Left ventricle myocardium superior (tissue), 1 donor: ENCODE measurements at places on chromosomes 16 and 17.

- DNase-seq, result no peak
Observed at GRCh38 chr17:31778523-31778922, 80.5 kb downstream of the COPRS start.

DNA sequence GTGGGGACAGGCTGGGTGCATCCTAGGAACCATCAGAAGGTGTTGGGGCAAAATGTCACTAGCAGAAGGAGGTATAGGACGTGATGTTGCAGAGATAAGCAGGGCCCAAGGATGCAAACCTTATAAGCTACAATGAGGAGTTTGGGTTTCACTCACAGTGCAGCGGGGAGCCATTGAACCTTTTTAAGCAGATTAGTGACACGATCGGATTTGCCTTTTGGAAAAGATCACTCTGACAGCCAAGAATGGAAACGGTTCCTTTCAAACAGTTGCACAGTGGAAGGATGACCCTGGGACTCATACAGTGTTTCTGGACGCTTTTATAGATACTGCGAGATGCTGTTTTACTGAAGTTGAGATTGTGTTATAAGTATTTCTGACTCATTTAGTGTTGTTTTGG is 131.8 kb upstream of the CACNG3 start:
- DNase-seq, result no peak

GRCh38 chr16:69566240-69566980 is 644 bp downstream of the NFAT5 start:
- DNase-seq, result peak; percentile 64

- DNase-seq, result no peak
Observed at GRCh38 chr16:2925951-2926649, 14.4 kb downstream of the FLYWCH1 start.

DNA sequence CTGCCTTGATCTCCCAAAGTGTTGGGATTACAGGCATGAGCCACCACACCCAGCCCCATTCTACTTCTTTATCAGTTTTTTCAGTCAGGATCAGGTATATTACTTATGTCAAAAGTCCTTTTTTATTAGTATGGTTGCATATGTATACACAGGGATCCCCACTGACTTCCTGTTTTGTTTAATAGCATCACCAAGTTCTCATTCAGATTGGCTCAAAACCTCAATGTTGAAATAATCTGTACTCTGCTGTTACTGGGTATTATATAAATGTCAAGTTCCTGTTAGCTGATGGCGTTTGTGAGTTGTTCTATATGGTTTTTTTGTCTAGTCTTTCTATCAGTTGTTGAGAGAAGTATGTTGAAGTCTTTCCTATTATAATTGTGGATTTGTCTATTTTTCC is 168.5 kb downstream of the BCAS3 start:
- DNase-seq, result no peak
